NCI-H1417 treated with DMSO at 0.1 percent for 48 hours (cell line): ENCODE measurements at places on chromosomes 11 and 22.

DNA sequence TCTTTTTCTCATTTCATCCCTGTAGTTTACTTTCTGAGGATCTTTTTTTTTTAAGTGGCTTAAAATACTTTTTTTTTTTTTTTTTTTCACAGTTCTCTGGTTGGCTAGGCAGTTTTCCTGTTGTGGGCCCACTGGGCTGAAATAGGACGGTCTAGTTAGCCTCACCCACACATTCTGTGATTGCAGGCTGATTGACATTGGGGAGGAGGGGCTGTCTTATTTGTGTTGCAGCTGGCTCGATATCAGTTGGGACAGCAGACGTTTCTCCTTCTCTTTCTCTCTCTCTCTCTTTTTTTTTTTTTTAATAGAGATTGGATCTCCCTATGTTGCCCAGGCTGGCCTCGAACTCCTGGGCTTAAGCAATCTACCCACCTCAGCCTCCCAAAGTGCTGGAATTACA, 6.9 kb downstream of the BCR start:
- DNase-seq = no peak

- DNase-seq = no peak
Observed at GRCh38 chr11:78539506-78539905, 35.2 kb downstream of the NARS2 start.

GRCh38 chr11:61645179-61645868, 34.9 kb upstream of the DAGLA start:
- no peak for DNase-seq

GRCh38 chr11:120565466-120566155, 54.1 kb downstream of the GRIK4 start:
- no peak for DNase-seq

- DNase-seq = no peak
Observed at GRCh38 chr11:66848671-66849500, 5.6 kb downstream of the RCE1 start.

- no peak for DNase-seq
Observed at GRCh38 chr11:123129920-123130319, 65.1 kb downstream of the CLMP start.

DNA sequence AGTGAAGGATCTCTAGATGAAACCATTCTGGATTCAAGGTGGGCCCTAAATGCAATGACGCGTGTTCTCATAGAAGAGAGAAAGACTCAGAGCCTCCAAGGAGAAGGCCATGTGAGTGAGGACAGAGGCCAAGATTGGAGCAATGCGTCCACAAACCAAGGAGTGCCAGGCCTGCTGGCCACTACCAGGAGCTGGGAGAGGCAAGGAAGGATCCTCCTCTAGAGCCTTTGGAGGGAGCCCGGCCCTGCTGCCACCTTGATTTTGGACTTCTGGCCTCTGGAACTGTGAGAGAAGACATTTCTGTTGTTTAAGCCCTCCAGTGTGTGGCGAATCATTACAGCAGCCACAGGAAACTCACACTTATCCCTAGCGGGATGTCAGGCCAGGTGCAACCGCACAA, 52.7 kb upstream of the SHANK2 start:
- no peak for DNase-seq

DNA sequence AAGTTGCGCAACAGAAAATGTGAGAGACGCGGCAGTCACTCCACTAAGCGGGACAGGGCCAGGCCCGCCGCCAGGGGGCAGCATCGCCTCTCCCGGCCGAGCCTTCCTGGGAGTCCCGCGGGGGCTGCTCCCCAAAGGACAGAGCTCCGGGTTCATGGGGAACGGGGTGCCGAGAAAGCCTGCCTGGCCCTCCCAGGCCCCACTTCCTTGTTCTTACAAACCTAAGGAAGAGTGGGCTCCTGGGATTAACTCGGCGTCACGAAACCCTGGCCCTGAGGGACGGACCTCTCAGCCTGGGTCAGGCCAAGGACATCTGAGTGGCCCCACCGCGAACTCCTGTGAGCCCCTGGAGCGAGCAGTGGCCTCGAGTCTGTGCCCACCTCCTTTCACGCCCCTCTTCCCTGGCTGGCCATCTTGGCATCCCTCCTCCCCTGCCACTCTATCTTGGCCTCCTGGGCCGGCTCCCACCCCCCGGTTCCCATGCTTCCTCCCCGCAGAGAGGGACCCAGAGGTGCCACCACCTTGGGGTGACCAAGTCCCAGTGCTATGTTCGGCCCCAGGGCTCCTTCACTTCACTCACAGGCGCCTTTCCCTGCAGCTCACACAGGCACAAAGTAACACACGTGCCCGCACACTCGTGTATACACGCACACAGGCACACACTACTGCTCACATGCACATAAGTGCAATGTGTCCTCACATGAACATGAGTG, 99.9 kb upstream of the FGF3 start:
- DNase-seq = no peak

DNA sequence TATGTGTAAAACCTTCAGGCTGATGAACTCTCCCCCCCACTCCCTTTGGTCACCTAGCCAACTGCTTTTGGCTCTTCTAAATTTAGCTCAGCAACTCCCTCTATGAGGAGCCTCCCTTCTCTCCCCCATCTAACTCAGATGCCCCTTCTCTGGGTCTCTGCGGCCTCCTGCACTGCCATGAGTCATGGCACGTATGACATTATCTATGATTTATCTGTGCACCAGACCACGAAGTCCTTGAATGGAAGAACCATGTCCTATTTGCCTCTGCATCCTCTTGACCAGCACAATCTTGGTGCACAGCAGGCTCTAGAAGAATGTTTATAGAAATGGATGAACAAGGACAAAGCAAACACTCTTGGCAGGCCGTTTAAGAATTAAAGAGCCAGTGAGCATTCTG, 46.0 kb downstream of the RPL27A start:
- DNase-seq = no peak

DNA sequence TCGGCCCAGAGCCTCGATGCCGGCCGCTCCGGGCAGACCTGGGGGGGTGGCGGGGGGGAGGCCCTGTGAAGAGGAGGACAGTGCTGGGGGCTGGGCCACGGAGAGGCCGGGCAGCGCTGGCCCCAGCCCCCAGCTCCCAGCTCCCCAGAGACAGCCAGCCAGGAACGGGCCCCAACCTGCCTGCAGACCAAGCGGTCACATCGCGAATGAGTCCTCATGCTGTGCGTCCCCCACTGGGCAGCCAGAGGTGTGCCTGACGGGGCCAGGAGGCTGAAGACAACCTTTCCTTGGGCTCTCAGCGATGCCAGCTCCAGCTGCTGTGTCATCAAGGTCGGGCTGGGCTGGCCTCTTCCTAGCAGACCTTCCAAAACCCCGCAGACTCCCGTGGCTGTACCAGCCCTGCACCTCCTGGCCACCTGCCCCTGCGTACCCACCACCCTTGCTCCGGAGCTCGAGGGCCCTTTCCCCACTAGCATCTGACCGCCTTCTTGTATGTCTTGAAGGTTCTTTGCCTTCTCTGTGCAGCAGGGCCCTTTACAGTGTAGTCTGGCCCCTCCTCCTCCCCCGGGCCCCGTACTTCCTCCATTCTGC, 88.4 kb downstream of the CDKN1C start:
- no peak for DNase-seq

DNA sequence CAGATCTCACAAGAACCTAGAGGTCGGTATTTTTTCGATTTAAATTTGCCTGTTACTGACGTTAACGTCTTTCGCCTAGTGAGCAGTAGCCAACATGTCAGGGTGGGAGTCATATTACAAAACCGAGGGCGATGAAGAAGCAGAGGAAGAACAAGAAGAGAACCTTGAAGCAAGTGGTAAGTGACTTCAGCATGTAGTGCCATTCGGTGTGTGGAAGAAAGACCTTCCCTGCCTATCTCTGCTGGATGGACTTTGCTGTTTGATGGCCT, 750 bp downstream of the XRCC6 start:
- DNase-seq = no peak

DNA sequence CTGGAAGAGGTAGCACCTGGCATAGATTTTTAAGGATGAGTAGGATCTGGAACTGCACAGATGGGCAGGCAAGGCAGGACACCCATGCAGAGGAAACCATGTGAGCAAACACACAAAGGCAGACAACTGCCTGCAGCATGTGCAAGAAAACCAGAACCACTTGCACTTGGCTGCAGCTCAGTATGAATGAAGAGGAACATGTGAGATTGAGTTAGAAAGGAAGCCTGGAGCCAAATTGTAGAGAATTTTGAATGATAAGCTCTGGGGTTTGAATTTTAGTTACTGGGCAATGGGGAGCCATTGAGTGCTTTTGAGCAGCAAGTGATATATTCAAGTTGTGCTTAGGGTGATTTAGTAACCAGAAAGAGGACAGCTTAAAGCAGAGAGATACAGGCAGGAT, 583.4 kb downstream of the SOX6 start:
- no peak for DNase-seq

GRCh38 chr11:31262761-31263160, 106.8 kb downstream of the DCDC1 start:
- DNase-seq = no peak

DNA sequence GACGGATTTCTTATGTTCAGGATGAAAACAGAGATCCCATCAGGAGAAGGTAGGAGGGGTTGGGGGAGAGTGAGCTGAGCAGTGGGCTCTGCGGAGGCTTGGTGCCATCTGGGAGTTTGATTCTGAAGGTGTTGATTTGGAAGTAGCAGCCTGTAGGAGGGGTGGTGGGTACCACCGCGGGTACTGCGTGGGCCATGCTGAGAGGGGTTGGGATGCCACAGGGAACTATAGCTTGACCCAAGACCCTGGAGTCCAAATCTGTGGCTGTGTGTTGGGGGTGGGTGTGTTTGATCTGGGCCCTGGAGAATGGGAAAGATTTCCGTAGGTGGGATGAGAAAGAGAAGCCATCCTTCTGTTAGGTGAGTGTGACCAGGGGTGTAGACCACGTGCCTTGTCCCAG, 5.0 kb downstream of the INCENP start:
- no peak for DNase-seq

DNA sequence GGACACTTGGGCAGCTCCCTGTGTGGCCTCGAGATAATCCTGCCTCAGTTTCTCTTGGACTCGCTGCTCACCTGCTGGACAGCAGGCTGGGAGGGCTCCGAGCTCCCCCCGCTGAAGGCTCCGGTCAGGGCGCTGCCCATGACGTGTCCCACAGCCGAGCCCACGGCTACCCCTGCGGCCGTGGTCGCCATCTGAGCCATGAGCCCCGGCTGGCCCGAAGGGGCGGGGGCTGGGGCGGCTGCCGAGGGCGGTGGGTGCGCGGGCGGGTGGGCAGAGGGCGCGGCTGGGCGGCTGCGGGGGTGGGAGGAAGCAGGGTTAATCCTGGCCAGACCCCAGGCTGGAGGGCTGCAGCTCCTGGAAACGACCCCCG, 484 bp downstream of the CHCHD10 start:
- DNase-seq = no peak

DNA sequence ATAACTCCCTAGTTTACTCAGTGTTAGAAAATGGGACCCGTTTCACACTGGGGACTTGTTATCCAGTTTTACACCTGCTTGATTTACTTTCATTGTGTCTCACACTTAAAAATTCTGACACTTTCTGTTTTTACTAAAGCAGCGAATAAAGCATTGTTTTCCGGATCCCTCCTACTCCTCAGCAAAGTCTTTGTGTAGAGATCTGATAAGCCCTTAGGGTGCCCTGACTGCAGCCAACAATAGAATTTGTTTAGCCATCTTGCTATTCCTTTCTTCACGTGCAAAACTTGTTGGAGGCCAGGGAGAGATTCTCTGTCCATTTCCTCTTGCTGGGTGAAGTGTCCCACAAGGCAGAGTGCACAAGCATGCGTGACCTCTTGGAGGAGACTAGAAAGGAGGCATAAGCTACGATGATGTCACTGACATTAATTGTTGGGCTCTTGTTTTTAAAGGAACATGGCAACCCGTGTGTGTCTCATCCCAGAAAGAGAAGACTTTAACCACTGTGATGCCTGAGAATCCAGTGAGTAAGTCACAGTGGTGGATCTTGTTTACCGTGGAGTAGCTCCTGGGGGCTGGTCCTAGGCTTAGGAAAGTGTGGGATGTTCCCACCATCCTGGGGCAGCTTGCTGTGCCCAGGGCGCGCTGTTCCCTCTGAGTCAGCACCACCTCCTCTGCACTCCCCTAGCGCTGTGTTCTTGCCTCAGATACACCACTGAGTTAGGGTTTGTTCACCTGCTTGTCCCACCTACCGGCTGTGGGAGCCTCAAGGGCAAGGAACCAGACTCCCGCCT, 27.7 kb downstream of the MICAL2 start:
- no peak for DNase-seq

GRCh38 chr11:313787-314553, at the start of gene IFITM1:
Gene IFITM1, plus strand, starts transcription at chr11:314040. Its CDS starts 131 bp downstream, at chr11:314171.
- no peak for DNase-seq

- DNase-seq = no peak
Observed at GRCh38 chr11:71472941-71473792, 20.2 kb downstream of the NADSYN1 start.

DNA sequence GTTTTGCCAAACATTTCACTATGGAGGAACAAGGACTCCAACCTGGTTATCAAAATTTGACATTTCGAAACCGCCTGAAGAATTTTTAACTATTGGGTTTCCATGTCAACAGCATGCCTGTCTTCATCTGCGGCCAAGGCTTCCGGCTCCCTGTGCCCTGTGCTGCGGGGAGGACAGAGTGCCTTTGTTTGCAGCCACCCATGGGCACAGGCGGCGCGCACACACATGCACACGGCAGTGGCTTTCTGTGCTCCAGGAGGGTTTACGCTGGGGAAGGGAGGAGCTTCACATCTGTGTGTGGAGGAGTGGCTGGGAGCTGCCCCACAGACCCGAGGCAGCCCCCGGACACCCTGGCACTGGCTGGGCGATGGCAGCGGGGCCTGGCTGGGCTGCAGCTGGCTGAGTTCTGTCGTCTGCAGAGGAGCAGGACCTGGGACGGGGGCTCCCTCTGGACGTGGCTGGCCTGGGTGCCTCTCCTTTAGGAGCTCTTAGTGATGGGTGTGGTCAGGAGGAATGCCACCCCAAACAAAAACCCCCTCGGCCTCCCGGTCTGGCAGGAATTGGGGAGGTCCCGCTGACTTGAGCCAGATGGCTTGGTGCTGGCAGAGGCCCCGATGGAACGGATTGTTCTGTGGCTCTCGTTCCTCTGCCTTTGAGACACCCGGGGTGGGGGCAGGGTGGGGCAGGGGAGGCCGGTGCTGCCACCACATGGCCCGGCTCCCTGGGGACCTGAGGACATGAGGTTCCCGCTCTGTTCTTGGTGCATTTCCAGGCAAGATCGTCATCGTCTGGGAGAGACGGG, 1290.9 kb downstream of the BRD1 start:
- DNase-seq = no peak

DNA sequence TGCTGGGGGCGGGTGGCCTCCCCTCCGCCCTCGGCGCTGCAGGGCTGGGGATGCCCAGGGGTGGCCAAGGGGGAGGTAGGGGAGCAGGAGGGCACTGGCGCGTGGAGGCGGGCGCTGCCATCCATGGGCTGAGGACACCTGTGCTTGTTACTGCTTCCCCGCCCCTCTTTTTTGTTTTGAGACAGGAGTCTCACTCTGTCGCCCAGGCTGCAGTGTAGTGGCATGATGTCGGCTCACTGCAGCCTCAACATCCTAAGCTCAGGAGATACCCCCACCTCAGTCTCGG, 683 bp upstream of the FADS3 start:
- DNase-seq = no peak
